CD4-positive, alpha-beta T cell treated with Interleukin-10 for 1 hour (primary cell): ENCODE measurements at places on chromosomes 1 and 21.

GRCh38 chr1:64966158-64966971, at the start of gene JAK1:
TSS of gene JAK1 (minus strand) at chr1:64966549. CDS start at chr1:64886264, 80,285 bp downstream.
- DNase-seq: peak; percentile 89

DNA sequence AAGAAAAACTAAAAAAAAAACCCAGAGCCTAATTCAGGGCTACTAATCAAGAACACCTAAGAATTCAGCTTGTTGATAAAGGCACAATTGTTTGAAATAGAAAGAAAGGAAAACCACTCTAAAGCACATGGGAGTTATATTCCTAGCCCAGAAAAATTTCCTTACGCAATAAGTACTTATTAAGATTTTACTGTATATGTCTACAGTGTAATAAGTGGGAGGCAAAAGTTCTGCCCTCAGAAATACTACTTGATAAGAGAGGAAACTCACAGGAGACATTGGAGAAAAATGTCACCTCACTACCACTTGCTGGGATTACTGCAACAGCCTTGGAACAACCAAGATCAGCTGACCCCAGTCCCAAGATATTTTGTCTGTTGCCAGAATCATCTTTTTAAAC, 66.1 kb downstream of the IARS2 start:
- no peak for DNase-seq

- peak; percentile 53 for DNase-seq
Measured at GRCh38 chr1:9942399-9942938, 722 bp downstream of the LZIC start.

DNA sequence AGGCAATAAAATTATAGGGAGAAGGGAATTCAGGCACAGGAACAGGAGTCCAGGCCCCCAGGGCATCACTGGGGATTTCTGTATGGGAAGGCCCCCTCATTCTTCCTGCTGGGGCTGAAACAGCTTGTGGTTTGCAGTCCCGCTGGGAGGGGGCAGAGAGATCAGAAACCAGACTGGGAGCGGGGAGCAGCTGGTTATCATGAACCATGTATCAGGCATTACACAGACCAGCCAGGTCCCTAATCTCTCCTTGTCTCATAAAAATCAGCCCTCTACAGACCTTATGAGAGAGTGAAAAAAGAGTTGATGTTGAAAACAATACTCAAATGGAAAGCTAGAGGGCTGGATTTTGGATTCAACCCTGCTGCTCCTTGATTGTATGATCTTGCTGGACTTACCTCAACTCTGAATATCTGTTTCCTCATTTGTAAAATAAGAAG, 93.4 kb upstream of the F3 start:
- no peak for DNase-seq

DNA sequence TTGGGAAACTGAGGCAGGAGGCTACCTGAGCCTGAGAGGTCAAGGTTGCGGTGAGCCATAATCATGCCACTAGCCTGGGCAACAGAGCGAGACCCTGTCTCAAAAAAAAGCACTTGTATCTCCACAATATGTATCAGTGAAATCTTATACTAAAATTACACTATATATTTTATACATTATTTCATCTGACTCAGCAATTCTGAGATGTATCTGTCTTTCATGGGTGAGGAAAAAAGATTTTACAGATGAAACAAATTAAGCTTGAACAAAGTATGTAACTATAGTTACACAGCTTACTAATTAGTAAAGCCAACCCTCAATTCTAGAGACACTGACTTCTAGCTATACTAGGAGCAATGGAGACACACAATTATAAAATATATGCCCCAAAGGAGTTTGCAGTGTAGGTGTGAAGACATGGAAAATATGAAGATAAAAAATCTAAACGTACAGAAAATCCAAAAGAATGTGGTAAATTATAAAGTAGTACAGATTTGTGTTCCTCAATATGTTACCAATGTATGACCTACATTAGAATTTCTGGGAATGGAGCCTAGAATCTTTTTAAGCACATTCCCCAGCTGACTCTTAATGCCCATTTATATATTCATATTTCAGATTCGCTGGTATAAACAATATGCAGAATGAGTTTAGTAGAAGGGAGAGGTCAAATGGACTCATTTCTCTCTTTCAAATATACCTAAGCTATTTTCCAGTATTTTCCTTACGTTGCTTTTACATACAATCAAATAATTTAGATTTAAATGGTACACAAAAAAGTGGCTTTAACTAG, 14.6 kb downstream of the GTF2B start:
- DNase-seq: no peak

- DNase-seq: no peak
Measured at GRCh38 chr1:8969937-8970336, 24.3 kb downstream of the CA6 start.
